ENCODE measurements at places on chromosomes 12 and 14.

GRCh38 chr14:75143761-75144527 lies 17.1 kb upstream of the NEK9 start:
- no peak for DNase-seq
- peaks cover 16% of the 10 kb centered on the region for H3K36me3 ChIP-seq
- peaks cover 16% of the 10 kb centered on the region for H3K4me1 ChIP-seq
- no peak overlapping the region for H3K27ac ChIP-seq
- no peaks in the 10 kb centered on the region for H3K27me3 ChIP-seq

DNA sequence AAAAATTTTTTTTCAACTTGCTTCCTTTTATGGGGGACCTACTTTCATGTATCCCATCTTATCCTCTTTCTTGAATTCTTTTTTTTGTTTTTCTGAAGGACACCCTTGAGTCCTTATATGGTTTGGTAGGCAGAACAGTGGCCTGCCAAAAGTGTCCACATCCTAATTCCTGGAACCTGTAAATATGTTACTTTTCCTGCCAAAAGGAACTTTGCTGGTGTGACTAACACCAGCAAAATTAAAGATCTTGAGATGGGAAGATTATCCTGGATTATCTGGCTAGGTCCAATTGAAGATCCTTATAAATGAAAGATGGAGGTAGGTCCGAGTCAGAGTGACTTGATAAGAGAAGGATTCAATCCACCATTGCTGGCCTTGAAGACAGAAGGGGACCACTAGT lies 5.3 kb downstream of the NUBPL start:
- no peak for DNase-seq
- no peak overlapping the region for H3K27ac ChIP-seq
- no peaks in the 10 kb centered on the region for H3K36me3 ChIP-seq
- peaks cover 33% of the 10 kb centered on the region for H3K4me1 ChIP-seq

DNA sequence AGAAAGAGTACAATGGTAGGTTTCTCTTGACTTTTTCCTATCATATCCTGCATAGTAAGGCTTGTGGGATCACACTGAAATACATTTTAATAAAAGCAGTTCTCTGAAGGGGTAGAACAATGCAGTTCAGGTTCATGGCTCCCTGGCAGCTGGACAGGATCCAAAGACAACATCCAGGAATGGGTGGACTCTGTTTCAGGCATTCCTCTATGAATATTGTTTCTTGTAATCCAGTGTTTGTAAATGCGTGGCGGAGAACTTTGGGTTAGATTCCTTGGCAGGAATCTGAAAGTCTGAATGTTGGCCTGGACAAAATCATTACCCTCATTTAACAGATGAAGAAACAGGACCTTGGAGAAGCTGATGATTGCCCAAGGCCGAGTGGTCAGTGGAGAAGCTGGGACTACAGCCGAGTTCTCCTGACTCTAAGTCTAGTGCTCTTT lies 43.5 kb downstream of the SYNE2 start:
- peak overlapping the region; percentile 17 for H3K27ac ChIP-seq
- H3K4me3 ChIP-seq = no peak overlapping the region
- peak; percentile 72 for DNase-seq
- H3K36me3 ChIP-seq = no peaks in the 10 kb centered on the region
- no peaks in the 10 kb centered on the region for H3K27me3 ChIP-seq

- H3K4me1 ChIP-seq = no peaks in the 10 kb centered on the region
- H3K27ac ChIP-seq = no peak overlapping the region
- no peak for DNase-seq
- H3K36me3 ChIP-seq = no peaks in the 10 kb centered on the region
Measured at GRCh38 chr12:14278294-14278953, 87.1 kb upstream of the ATF7IP start.

DNA sequence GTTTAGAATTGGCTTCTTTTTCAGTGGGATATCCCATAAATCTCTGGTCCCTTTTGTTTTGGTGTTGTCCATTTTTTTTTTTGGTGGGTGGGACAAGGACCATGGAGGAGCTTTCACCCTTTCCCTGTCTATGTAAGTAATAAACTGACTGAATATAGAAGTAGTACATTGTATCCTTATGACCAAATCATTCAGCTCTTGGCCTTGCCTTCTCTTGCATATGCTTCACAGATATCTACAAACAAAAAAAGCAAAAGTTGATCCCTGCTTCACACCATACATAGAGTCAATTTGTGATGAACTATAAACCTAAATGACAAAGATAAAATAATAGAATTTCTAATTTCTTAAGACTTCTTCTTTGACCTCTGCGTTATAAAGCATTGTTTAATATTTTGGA lies 59.8 kb downstream of the SIX1 start:
- H3K4me3 ChIP-seq = no peak overlapping the region
- no peaks in the 10 kb centered on the region for H3K27me3 ChIP-seq
- no peak for DNase-seq
- no peaks in the 10 kb centered on the region for H3K36me3 ChIP-seq

DNA sequence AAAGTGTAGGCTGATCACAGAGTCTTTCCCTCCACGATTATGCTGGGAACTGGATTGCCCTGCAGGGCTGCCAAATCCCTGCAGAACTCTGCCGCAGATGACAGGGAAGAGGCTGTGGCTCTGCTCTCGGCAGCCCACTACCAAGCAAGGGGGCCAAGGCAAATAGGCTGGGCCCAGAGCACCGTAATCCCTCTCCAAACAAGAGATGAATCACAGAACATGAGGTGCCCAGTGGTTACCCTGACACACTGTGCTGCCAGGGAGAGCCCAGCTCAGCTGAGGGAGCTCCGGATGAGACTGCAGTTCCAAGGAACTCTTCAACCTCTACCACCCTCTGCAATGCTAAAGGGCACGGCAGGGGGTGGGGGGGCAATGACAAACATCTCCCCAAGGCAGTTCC lies 33.9 kb downstream of the STON2 start:
- no peak overlapping the region for H3K4me3 ChIP-seq
- H3K27me3 ChIP-seq = peaks cover 5% of the 10 kb centered on the region
- H3K27ac ChIP-seq = no peak overlapping the region
- no peaks in the 10 kb centered on the region for H3K4me1 ChIP-seq
- peak; percentile 1 for DNase-seq

DNA sequence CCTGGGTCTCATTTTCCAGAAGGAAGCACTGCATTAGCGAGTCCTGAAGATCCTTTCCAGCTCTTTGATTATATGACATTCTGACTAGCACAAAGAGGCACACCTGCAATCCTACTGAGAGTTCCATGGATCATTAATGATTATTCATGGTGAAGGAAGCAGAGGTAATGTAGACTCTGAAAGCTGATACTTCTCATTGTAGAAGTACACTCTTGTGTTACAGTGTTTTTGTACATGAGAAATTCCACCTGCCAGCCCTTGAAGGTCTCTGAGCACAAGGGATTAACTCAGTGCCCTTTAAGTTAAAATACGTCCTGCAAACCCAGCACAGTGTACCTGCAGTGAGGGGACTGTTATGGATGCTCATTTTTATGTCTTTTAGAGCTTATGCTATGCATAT lies 558.8 kb upstream of the FBXO33 start:
- no peak overlapping the region for H3K4me3 ChIP-seq
- no peak for DNase-seq

DNA sequence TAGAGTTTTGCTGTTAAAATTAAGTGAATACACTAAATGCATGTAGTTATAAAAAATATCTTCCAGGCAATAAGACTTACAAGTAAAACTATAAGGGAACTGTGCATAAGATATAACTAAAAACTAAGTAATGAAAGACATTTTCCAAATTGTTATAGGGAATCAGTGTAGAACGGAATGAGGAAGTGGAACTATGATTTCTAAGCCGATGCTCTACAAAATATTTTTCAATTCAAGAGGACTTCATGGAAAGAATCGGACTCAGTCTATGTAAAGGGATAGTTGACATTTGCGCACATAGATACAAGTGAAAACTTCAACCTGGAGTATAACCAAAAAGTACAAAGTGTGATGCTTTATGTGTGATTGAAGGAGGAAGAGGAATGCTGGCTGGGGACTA lies 40.1 kb upstream of the KIF21A start:
- no peak for DNase-seq
- H3K36me3 ChIP-seq = no peaks in the 10 kb centered on the region
- H3K27me3 ChIP-seq = no peaks in the 10 kb centered on the region
- H3K4me1 ChIP-seq = no peaks in the 10 kb centered on the region
- H3K27ac ChIP-seq = no peak overlapping the region
- H3K4me3 ChIP-seq = no peak overlapping the region

DNA sequence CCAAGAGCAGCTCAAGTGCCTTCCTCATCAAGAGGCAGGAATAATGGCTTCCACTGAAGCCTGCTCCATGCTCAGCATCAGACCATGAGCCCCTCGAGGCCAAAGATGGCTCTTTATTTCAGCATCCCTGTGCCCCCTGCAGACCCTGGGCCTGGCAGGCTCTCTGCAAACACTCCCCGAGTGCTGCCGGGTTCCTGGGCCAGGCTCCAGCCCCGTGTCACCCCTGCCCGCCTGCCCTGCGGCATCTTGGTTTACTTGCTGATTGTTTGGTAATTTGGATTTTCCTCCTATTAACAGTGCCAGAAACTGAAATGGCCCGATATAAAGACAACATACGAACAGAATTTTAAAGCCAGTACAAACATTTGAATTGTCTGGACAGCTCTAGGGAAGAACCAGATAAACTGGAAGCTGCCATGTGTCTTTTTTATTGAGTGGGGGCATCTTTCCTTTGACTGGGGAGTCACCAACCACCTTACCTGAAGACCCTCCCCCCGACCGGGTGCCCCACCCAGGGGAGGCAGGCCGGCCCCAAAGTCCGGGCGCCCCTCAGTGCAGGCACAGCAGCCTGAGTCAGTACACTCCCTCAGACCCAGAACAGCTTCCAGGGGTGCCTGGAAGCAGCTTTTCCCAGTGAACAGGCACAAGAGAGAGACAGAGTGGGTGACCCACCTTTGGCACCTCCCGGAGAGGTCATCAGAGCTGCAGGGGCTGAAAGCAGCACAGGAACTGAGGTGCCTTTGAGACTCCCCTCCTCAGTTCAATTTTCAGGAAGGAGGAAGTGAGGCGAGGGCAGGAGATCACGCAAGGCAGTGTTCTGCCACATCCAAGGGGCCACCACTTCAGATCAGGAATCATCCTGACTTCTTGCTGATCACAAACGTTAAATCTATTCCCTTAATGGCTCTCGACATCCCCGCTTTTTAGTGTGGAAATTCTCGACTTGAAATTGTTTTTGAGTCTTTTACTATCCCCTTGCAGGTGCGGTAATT lies 30.6 kb downstream of the ITPK1 start:
- no peak for DNase-seq
- H3K4me1 ChIP-seq = peaks cover 9% of the 10 kb centered on the region
- H3K27ac ChIP-seq = no peak overlapping the region
- H3K4me3 ChIP-seq = no peak overlapping the region
- no peaks in the 10 kb centered on the region for H3K36me3 ChIP-seq

GRCh38 chr14:33796356-33796755 lies 154.5 kb downstream of the EGLN3 start:
- H3K36me3 ChIP-seq = no peaks in the 10 kb centered on the region
- peak; percentile 69 for DNase-seq
- H3K27ac ChIP-seq = no peak overlapping the region
- peaks cover 31% of the 10 kb centered on the region for H3K4me1 ChIP-seq
- H3K4me3 ChIP-seq = no peak overlapping the region

DNA sequence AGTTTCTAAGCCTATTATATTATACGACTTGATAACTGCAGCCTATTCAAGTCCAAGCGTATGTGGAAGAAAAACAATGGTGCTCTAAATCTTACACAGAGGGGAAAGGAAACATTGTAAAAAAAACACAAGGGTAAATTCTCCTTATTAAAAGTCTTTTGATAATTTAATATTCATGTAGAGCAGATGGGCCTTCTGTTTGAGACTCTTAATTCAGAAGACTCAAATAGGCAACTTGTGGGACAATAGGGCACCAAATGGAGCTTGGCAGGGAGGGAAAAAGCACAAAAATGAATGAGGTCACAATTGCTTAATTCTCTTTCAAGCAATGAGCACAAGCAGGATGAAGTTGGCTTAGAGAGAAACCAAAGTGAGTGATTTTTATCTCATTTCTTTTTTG lies 159.4 kb downstream of the NELL2 start:
- H3K4me3 ChIP-seq = no peak overlapping the region
- no peaks in the 10 kb centered on the region for H3K36me3 ChIP-seq
- DNase-seq = no peak
- H3K4me1 ChIP-seq = no peaks in the 10 kb centered on the region
- no peak overlapping the region for H3K27ac ChIP-seq

GRCh38 chr14:72609205-72609916 lies 284.5 kb downstream of the DPF3 start:
- no peak for DNase-seq
- H3K36me3 ChIP-seq = no peaks in the 10 kb centered on the region
- peaks cover 47% of the 10 kb centered on the region for H3K4me1 ChIP-seq
- H3K27me3 ChIP-seq = no peaks in the 10 kb centered on the region
- no peak overlapping the region for H3K4me3 ChIP-seq

GRCh38 chr14:33847066-33847465 lies 103.8 kb downstream of the EGLN3 start:
- H3K4me3 ChIP-seq = no peak overlapping the region
- peaks cover 4% of the 10 kb centered on the region for H3K4me1 ChIP-seq
- H3K27ac ChIP-seq = no peak overlapping the region
- peaks cover 33% of the 10 kb centered on the region for H3K27me3 ChIP-seq
- peak; percentile 50 for DNase-seq
- no peaks in the 10 kb centered on the region for H3K36me3 ChIP-seq

DNA sequence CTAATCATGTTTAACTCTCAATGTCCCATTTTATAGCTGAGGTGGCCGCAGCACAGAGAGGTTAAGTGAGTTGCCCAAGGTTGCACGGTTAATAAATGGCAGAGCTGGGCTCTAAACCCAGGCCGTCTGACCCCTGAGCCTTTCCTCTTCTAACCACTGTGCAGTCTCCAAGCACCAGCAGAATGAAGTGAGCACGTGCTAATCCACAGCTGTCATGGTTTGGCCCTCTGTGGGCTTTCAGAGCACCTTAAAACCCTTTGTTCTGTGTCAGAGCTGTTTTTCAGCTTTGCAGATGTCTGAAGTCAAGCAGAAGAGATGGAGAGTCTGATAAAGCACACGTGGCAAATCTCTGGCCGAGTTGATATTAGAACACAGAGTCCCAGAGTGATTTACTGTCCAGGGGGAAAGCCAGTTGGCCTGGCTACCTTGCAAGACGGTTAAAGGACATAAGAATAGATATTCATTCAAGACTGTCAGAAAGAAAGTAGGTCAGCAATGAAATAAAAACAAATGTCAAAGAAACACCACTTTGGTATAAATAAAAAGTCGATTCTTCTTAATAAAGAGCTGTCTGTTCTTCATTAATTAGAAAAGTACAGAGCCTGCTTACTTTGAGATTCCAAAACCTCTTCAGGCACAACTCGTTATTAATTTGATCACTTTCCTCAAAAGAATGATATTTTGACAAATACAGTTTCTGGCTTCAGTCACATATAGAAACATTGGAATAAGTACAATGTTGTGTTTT lies 107.3 kb downstream of the CRADD start:
- H3K4me1 ChIP-seq = peaks cover 73% of the 10 kb centered on the region
- peak overlapping the region; percentile 92 for H3K27ac ChIP-seq
- DNase-seq = peak; percentile 61
- no peaks in the 10 kb centered on the region for H3K27me3 ChIP-seq

GRCh38 chr12:38411946-38412345 lies 95.4 kb downstream of the ALG10B start:
- no peaks in the 10 kb centered on the region for H3K36me3 ChIP-seq
- no peaks in the 10 kb centered on the region for H3K27me3 ChIP-seq
- H3K4me3 ChIP-seq = no peak overlapping the region
- DNase-seq = no peak
- H3K27ac ChIP-seq = no peak overlapping the region
- H3K4me1 ChIP-seq = no peaks in the 10 kb centered on the region

Measured in GM23248 (cell line).